Stimulated activated CD4-positive, alpha-beta T cell treated with anti-CD3 and anti-CD28 coated beads, Interleukin-12 subunit alpha, Interleukin-12 subunit beta, amount 100 ng/mL, for 24 hours (primary cell): ENCODE measurements at places on chromosomes 1 and 21.

GRCh38 chr1:173415490-173415889, 61.6 kb upstream of the PRDX6 start:
- DNase-seq = no peak

DNA sequence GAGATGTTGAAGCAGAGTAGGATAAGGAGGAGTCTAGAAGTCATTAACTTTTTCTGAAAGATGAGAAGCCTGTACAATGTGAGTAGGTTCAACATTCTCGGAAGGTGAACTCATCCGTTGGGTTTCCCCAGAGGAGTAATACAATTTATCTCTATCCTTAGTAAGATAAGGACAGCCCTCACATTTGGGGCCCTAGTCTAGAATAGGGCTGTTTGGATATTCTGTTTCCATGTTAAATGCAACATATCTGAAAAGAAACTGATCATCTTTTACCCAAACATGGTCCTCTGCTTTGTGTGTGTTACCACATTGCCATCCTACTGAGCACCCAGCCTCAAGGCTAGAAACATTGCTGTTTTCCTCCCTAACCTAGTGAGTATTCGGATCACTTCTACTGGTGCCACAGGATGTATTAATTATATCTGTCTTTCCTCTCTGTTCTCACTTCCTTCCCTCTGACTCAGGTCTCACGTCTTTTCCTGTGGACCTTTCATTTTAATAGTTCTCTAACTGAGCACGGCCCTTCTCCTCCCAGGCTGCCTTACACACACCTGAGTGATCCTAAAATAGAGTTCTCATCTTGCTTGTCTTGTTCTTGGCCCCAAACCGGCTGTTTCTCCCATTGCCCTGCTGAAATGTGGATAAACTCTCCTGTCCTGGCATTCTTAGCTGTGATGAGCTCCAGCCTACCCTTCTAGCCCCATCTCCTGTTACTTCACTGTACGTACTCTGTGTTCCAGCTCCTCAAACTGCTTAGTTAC, 91.7 kb downstream of the CDC14A start:
- DNase-seq = no peak

GRCh38 chr1:209560952-209561351, 22.6 kb upstream of the CAMK1G start:
- DNase-seq = no peak

- no peak for DNase-seq
Measured at GRCh38 chr1:98055457-98055856, 134.6 kb upstream of the DPYD start.

- DNase-seq = no peak
Measured at GRCh38 chr1:1230656-1231399, 973 bp downstream of the SDF4 start.

- DNase-seq = no peak
Measured at GRCh38 chr1:22806584-22806983, 95.9 kb downstream of the EPHB2 start.

- DNase-seq = no peak
Measured at GRCh38 chr21:43783098-43783700, 6.2 kb upstream of the RRP1 start.

DNA sequence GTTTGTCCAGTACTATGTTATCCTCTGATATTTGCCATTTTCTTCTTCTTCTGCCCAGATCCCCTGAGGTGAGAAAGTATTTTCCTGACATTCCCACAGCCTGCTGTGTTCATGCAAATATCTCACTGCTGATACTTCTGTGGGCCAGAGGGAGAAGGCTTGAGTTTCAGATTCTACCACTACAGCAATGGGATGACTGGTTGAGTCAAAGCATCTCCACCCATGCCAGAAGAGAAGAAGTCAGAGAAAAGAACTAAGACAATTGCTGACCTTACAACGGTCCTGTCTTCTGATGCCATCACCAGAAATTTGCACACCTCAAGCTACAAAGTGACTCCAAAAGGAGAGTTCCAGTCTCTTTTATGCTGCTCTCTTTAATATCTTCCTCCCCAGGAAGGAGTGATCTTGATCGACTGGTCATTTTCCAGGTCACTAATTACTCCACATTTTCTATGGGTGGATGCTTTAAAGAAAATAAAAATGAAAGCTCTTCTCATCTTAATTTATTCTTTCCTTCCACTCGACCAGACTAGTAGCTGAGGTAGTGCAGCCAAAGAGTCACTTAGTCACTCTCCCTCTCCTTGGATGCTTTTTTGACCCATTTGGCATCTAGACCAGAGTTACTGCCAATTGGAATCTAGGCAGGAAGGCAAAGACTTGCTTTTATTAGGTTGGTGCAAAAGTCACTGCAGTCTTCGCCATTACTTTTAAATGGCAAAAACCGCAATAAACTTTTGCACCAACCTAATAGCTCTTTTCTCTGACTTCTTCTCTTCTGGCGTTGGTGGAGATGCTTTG, 195.1 kb downstream of the PTPRC start:
- DNase-seq = no peak

- peak; percentile 49 for DNase-seq
Measured at GRCh38 chr1:22131875-22132486, 10.9 kb downstream of the WNT4 start.

- DNase-seq = no peak
Measured at GRCh38 chr1:147542569-147542897, 1.2 kb downstream of the BCL9 start.

GRCh38 chr1:31750858-31751510, 13.2 kb downstream of the ADGRB2 start:
- no peak for DNase-seq

GRCh38 chr1:54988975-54989374, 8.5 kb downstream of the TMEM61 start:
- DNase-seq = no peak

DNA sequence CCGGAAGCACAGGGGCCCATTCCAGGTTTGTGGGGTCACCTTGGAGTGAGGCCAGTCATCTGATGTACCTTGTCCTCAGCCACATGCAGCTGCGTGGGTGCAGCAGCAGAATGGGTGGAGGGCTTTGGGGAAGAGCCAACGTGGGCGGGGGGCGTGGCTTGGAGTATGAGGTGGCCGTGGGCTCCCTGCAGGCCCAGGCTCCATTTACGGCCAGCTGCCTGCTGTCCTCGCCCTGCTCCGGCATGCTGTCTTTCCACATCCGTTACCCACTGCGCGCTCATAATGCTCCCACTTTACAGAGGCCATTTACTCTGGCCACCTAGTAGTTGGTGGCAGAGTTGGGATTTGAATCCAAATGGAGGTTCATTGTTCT, 27.8 kb upstream of the TINAGL1 start:
- DNase-seq = no peak

DNA sequence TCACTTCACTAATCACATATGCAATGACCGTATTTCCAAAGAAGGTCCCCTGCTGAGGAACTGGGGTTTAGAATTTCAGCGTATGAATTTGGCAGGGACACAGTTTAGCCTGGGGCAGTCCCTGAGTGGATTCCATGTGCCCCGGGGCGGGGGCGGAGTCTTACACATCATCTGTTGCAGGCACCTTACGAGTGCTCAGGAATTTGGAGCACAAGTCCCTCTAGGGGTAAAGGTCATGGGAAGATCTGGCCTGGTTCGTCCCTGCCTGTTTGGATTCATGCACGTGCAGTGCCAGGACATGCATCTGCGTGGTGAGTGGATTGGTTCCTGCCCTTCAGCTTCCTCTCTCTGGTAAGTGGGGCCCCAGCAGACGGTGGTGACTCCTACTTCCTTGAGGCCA, 208.3 kb upstream of the C1orf174 start:
- no peak for DNase-seq

- DNase-seq = no peak
Measured at GRCh38 chr1:3195480-3195815, 126.4 kb downstream of the PRDM16 start.

DNA sequence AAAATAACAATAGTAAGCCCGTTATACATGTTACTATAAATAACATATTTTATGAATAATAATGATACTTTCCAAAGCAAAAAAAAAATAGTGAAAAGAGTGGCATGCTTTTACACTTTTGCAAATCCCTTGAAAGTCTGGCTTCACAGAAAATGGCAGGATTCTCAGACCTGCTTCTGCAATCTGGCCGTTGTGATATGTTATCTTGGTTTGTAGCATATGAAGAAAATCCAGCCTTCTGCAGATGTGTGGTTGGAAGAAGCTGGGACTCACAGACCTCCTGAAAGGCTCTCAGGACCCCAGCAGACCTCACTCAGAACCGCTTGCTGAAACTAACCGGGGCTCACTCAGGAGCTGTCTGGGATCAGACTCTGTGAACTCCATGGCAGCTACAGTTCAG, 256.0 kb upstream of the TMEM51 start:
- DNase-seq = no peak

- DNase-seq = peak; percentile 24
Measured at GRCh38 chr1:230208619-230209261, 141.7 kb downstream of the GALNT2 start.

DNA sequence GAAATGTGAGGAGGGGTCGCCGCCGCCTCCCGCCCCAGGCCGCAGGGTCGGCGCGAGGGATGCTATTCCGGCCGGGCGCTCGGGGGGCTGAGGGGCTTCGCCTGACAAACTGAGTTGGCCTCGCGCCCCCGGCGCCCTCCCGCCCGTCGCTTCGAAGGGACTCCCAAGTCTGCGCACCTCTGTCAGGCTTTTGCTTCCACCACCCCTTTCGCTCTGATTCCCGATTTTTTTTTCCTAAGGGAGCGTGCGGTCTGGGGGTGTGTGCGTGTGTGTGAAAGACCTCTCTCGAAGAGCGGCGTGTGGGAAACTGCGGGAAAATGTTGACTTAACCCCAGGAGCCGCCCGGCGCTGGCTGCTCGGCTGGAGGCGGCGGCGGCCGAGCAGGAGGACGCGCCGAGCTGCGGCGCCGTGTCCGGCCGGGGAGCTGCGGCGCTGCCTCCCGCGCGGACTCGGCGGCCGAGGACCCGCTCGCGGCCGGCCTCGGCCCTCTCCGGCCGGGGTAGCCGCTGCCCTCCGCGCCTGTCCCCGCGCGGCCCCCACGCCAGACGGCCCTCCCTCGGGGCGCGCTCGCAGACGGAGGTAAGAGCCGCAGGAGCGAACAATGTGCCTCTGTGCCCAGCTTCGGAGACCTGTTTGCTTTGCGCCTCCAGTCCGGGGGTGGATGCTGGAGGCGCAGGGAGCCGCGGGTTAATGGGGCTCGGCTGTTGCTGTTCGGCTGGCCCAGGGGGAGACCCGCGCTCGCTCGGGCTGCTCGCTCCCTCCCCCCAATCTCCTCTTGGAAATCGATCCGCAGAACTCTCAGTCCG, 1.1 kb downstream of the ADGRL2 start:
- DNase-seq = no peak

- DNase-seq = no peak
Measured at GRCh38 chr1:20380175-20380574, 89.5 kb downstream of the VWA5B1 start.

DNA sequence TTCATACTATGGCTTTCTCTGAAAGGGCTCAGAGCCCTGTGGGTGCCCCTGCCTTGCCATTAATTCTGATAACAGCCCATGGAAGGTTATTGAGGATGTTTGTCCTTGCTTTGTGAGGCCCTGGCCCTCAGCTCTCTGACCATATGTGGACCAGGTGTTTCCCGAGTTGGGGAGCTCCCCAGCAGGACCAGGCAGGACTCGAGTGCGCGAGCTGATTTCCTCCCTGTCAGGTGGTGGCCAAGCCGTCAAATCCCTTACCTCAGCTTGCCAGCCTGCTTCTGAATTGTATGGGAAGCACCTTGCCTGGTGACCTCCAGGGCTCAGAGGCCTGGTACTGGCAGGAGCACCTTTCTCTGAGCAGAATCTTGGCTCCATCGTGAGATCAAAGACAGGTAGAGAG, 17.9 kb upstream of the SDE2 start:
- DNase-seq = no peak

DNA sequence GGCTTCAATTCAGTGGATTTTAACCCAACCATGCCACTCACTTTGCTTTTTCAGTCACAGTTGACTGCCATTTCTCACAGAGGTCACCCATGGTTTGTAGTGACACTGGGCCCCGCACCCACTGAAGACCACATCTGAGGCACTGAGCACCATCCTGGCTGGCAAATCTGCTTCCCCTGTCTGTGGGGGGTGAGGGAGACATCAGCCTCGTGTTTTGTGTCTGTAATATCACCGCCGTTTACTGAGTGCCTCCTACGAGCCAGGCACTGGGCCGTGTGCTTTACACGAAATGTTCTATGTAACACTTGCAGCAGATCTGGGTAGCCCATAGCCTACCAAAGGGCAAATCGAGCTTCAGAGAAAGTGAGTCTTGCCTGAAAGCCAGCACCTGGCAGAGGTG, 161.8 kb downstream of the PGBD5 start:
- no peak for DNase-seq

- no peak for DNase-seq
Measured at GRCh38 chr1:6100861-6101783, 55.4 kb downstream of the KCNAB2 start.

- DNase-seq = no peak
Measured at GRCh38 chr1:240909701-240910457, 297.9 kb upstream of the GREM2 start.

DNA sequence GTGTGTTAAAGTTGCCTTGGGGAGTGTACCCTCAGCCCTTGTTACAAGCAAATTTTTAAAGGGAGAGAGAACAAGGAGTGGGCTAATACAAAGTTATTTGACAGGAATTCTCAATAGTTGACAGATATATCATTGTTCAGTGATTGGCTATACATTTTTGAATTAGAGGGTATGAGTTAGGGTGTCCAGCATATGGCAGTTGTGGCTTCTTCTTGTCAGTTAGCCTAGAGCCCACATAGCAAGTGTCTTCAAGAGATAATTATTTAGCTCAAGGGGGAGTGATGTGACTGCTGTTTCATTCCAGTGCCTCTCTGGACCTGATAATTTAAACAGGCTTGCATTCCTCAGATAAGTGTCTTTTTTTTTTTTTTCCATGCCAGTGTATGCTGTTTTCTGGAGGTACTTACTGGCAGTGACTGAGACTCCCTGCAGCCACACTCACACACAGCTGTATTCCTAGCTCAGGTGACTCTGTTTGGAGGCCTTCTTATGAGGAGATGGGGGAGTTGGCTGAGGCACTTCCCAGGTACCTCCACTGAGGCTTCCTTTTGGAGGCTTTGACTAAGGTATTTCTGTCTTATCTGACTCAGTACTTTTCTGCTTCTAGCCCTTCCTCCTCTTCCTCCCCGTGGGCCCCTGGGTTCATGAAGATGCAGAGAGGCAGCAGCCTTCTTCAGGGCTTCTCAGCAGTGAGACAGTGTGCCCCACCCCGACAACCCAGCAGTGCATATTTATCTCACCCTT, 32.3 kb downstream of the IVNS1ABP start:
- no peak for DNase-seq

DNA sequence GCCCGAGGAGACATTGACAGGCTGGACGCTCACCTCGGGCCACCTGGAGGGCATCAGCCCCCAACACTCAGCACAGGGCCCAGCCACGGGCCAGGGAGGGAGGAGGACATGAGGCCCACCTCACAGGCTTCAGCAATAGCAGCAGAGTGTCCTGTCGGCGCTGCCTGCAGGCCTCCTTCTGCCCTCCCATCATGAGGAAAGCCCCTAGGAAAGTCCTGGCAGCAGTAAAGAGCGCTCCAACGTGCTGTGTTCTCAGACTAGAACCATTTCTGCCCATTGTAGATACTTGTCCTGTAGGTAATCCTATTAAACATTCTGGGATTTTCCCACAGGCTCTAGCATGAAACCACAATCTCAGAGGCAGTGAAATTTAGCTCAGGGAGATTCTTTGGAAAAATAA, 62.0 kb upstream of the GALNT2 start:
- no peak for DNase-seq
